ENCODE measurements at places on chromosomes 1 and 21.
A peak's percentile ranks its signal among the peaks of the same experiment; 100 is the strongest.

GRCh38 chr1:93219443-93219842, 38.9 kb downstream of the CCDC18 start:
- DNase-seq, result no peak

GRCh38 chr1:45035631-45036301, 23.7 kb downstream of the UROD start:
- no peak for DNase-seq

- DNase-seq, result no peak
Measured at GRCh38 chr1:87278825-87279535, 49.7 kb upstream of the LMO4 start.

GRCh38 chr1:40047769-40048168, 7.2 kb downstream of the CAP1 start:
- DNase-seq, result no peak

- peak; percentile 12 for DNase-seq
Measured at GRCh38 chr1:29756085-29756484, 519.8 kb downstream of the PTPRU start.

DNA sequence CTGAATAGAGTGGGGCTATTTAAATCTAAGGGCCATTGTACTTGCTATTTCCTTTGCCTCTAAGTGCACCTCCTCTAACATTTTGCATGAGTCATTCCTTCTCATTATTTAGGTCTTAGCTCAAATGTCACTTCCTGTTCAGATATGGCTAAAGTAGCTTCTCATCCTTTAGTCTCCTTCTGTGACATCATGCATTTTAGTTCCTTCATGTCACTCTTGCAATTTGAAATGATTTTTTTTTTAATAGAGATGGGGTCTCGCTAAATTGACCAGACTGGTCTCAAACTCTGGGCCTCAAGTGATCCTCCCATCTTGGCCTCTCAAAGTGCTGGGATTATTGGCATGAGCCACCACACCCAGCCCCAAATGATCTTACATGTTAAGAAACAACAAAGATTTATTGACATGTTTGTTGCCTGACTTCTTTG, 6.6 kb downstream of the TBX19 start:
- DNase-seq, result no peak

GRCh38 chr1:229023651-229024300, 247.1 kb upstream of the RAB4A start:
- no peak for DNase-seq

GRCh38 chr1:85054664-85055063, 6.4 kb upstream of the MCOLN3 start:
- no peak for DNase-seq

DNA sequence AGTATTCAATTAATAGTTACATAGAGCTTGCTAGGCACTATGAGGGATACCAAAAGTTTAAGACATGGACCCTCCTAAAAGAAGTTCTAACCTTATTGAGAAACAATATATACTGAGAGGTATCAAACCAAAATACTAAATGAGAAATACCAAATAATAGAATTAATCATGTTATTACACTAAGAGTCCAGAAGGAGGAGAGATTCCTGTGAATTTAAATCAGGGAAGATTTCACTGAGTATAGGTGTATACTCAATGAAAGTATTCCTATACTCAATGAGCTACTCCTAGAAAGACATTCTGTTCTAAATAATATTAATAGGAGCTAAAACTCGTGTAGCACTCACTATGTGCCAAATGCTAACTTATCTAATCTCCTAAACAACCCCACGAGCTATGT, 9.4 kb downstream of the CR1L start:
- DNase-seq, result no peak

- no peak for DNase-seq
Measured at GRCh38 chr1:28905921-28906666, 8.3 kb upstream of the EPB41 start.

GRCh38 chr1:48105165-48105564, 108.0 kb upstream of the TRABD2B start:
- DNase-seq, result no peak

- DNase-seq, result no peak
Measured at GRCh38 chr1:114156538-114157274, 3.0 kb upstream of the SYT6 start.

- no peak for DNase-seq
Measured at GRCh38 chr1:61439234-61439633, 285.7 kb downstream of the TM2D1 start.

- peak; percentile 1 for DNase-seq
Measured at GRCh38 chr1:213564215-213564659, 423.5 kb upstream of the PROX1 start.

DNA sequence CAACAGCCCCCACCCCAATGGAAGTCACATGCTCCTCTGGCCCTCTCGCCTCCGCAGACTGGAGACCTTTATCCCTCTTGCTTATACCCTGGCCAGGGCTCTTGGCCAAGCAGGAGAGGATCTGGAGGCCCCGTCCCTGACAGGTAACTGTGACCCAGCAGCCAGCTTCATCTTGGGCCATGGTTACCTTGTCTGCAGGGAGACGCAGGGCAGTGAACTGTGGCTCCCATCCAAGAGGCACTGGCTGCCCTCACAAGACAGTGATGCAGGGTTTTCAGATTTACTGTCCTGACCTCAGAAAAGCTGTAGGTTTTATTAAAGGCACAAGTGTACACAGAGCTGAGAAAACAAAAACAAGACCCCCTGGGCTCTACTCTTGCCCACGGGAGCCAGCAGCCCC, 96.7 kb upstream of the KLHDC7A start:
- DNase-seq, result no peak

GRCh38 chr1:3618531-3618880, 6.3 kb upstream of the TPRG1L start:
- no peak for DNase-seq

- DNase-seq, result no peak
Measured at GRCh38 chr1:207837673-207838072, 73.3 kb downstream of the CD34 start.

- DNase-seq, result no peak
Measured at GRCh38 chr1:192053531-192053971, 104.7 kb upstream of the RGS18 start.

DNA sequence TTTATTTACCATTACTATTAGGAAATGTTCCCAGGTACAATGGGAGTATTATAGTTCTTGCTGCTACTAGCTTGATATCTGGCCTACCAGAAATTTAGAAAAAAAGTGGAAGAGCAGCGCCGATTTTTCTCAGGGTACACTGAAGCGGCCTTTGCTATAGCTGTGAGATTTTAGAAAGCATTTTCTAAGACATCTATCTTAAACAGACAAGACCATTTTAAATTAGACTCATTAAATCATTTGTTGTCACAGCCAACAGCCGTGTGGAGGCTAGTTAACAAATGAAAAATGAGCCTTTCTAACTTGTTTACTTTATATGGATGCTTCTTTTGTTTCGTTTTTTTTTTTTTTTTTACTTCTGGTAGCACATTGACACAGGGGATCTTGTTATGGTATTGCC, 183.2 kb upstream of the ZRANB2 start:
- DNase-seq, result no peak

DNA sequence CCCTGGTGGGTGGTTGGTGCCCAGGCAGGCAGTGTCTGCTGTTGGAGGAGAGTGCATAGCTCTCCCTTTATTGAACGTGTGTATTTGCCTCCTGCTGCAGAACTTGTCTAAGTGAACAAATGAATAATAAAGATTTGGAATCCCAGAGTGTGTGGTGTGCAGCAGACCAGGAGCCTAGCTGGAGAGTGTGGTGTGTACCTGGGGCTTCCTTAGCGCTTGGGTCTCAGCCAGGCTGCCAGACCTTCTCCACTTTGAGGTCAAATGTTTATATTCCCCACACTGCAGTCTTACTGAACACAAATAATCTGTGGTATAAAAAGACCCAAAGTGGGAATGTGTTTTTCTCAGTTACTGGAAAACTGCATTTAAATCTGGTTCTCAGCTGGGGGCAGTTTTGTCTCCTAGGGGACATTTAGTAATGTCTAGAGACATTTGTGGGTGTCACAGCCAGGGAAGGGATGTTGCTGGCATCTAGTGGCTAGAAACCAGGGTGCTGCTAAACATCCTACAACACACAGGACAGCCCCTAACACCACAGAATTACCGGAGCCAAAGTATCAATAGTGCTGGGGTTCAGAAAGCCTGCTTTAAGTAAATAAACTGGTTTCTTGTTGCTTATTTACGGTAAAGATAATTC, 23.6 kb downstream of the SLC37A1 start:
- no peak for DNase-seq

DNA sequence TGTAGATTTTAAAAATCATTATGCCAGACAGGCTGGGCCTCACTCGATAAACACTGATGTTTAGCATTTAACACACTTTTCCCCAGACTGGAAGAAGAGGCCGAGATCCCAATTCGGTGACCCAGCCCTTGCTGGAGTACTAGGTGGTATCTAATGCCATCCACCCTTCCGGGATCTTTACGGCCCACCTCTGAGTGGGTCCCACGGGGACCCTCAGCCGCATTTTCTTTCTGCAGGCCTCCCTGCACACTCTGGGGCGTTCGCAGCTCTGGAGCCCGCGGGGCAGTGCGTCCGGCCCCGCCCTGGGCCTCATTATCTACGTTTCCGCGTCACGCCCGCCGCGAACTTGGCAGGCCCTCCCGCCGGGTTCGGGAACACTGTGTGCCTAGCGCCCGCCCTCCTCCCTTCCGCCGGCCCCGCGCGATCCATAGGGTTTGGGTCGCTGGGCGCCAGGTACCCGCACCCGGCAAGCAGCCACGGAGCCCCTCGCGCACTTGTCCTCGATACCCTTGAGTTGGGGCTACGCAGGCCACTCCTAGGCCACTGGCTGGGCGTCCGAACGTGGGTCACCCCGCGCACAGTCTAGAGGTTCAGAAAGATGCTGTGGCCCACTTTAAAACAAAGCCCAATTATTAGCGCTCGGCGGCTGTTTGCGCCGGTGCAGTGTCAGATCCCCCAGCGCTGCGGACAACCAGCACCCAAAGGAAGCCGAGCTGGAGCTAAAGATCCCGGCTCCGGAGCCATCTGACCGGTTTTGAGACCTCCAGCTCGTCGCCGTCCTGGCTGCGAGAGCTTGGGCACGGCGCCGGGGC, 950 bp upstream of the EVA1C start:
- DNase-seq, result peak; percentile 38

- DNase-seq, result no peak
Measured at GRCh38 chr1:176558561-176558960, 95.6 kb downstream of the PAPPA2 start.

GRCh38 chr1:46110521-46110920, 21.9 kb downstream of the PIK3R3 start:
- DNase-seq, result no peak

DNA sequence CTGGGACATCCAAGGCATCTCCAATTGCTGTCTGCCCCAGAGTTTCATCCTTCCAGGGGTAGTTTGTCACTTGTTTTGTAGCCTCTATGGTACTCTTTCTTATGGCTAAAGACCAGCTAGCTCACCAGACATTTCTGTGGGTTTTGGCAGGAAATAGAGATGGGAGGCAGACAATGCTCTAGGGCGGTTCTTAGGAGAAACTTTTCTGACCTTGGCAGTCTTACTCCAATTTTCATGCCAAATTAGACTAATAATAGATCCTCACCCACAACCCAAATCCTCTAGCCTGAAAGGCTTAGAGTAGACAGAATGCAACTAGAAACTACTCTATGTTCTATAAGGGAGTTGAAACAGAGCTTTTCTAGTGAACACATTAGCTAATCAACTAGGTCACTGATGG, 69.8 kb downstream of the LRIG2 start:
- DNase-seq, result no peak

GRCh38 chr1:213221209-213221608, 170.2 kb downstream of the RPS6KC1 start:
- DNase-seq, result no peak

GRCh38 chr1:247740721-247741120, 2.3 kb downstream of the OR14K1 start:
- DNase-seq, result no peak

DNA sequence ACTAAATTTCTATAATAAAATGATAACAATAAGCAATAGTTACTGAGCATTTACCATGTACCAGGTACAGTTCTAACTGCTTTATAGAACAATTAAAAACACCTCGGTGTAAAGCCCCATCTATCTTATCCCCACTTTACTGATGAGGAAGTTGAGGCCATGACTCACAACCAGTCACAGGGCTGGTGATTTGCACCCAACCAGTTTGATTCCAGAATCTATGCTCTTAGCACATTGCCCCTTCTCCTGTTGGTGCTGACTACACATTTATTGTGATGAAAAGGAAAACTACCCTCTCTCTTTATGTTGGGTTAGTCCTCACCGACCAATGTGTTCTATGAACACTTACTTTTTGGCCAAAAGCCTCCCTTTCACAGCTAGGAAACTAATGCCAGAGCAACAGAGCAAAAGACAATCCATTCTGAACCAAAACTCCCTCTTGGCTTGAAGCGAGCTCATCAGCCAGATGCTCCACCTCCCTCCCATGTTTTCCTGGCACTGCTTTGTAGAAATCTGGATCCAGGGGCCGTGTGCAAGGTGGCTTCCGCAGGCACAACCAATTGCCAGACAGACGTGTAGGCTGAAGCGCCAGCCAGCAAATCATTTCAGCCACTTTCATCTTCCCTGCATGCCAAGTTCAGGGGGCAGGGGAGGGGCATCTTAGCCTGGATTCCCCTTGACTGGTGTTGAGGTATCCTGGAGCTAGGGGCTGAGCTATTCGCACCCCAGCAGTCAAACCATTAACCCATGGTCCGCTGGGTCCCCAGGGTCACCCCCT, 32.0 kb upstream of the SLC30A1 start:
- peak; percentile 81 for DNase-seq

- no peak for DNase-seq
Measured at GRCh38 chr1:237269938-237270337, 228.0 kb downstream of the RYR2 start.

DNA sequence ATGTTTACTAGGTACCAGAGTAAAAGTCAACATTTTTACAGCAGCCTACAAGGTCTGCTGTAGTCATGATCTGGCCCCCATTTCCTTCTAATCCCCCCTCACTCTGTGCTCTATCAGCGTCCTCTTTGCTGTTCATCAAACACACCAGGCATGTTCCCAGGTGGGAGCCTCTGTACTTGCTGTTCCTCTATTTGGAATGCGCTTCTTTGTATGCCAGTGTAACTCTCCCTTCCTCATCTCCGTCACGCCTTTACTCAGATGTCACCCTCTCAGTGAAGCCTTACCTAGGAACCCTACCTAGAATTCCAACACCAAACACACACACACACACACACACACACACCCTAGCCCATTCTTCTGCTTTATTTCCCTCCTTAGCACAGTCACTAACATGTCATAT, 21.0 kb downstream of the TP53BP2 start:
- DNase-seq, result no peak

DNA sequence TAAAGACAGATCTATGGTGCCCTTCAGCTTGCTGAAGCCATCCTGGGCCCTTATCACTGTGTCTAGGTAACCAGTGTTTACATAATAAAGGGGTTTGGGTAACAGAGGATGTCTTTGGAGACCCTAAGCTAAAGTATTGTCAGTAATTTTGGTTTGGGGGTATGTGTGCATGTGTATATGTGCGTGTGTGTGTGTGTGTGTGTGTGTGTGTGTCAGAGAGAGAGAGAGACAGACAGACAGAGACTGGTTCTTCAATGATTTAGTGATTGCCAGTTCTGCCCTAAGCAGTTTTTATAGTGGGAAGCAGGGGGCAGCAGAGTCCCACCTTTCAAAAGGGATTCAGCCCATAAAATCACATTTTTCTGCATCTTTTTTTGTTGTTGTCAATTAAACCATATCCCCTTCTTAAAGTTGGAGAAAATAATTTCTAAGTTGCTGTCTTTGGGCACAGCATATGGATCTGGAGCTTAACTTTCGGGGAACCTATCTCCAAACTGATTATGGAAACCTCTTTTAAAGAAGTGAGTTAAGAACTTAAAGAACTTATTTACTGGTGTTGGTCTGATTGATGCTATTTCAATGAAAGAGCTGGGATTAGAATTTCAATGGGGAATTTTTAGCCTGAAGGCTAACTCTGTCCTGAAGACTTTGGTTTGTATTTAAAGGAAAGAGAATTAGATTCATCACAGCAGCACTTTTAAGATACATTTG, 51.1 kb downstream of the ZNF326 start:
- DNase-seq, result peak; percentile 20

- no peak for DNase-seq
Measured at GRCh38 chr1:230281556-230281955, 144.6 kb downstream of the PGBD5 start.

All from NCI-H2171 treated with DMSO at 0.1 percent for 48 hours (cell line).